ENCODE measurements at places on chromosomes 2 and 18. TPM values are rescaled to one million over a fixed set of nuclear protein-coding genes. Genes with fewer than 3 reads are reported as not detected.

The STAT4 gene
- polyA plus RNA-seq: 1.2 TPM

The DTNA gene
- polyA plus RNA-seq: 6.2 TPM

DNA sequence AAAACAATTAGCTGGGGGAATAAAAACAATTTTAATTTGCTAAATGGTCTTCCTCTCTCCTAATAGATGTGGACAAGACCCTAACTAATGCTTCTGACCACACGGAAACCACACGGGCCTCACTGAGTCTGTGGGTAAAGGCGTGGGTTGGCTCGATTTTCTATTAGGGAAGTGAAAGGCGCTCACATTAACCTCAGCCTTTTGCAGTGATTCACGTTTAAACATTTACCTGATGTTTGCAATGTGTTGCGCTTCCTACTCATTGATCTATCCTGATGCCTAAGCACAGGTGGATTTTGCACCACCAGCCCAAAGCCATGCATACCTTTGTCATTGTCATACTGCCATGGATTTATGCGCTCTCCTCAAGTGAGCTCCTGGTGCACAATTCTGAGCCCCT, 35.6 kb upstream of the NRP2 start:
- H3K4me1 ChIP-seq: no peaks in the 10 kb centered on the region
- no peaks in the 10 kb centered on the region for H3K36me3 ChIP-seq
- no peak overlapping the region for H3K27ac ChIP-seq
- no peak for DNase-seq

DNA sequence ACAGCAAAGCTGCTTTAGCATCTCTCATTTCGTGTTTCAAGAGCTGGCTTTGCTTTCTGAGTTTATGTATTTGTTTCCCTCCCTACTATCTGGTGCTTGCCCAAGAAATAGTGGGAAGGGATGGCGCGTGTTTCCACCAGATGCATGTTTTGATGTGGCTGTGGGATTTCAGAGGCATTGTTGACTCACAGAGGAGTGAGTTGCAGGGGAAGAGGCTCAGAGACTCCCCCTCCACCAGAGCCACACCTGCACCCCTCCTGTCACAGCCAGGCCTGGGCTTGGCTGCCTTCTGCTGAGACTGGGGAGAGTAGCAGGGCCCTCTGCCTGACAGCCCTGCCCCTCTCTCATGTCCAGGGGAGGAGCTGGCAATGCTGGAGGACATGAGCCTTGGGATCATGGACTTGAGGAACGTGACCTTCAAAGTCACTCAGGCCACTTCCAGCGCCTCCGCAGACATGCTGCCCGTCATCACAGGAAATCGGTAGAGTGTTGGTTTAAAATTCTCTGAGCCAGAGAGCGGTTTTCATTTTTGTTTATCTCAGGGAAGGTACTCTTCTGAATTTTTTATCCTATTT, 42.9 kb downstream of the COA5 start:
- no peak overlapping the region for H3K4me3 ChIP-seq
- no peak for DNase-seq
- no peaks in the 10 kb centered on the region for H3K36me3 ChIP-seq

DNA sequence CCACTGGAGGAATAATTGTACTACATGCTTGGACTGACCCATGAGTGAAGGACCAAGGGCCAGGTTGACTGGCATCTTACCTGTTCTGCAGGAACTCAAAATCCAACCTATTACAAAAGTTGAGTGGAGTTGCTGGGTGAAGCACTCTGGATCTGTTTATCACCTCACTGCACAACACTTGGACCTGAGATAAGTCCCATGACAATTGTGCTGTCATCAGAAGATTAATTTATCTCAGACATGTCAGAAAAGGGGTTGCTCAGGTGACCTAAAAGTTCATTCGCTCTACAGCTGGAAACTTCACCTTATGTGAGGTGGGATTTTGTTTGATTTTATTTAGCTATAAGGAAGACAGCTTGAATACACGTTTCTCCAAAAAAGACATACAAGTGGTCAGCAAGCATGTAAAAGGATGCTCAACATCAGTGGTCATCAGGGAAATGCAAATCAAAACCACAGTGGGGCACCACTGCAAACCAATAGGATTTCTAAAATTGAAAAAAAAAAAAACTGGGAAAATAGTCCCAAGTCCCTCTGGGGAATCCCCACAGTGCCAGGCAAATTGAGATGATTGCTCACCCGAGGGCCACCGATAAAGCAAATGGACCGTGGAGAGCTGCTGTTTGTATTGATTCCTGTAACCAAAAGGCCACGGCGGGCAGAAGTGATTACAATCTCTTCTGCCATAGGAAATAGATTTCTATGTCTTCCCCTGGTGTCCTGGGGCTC, 65.8 kb upstream of the SLC35F5 start:
- no peak for DNase-seq
- H3K27me3 ChIP-seq: no peaks in the 10 kb centered on the region
- no peak overlapping the region for H3K4me3 ChIP-seq
- H3K36me3 ChIP-seq: no peaks in the 10 kb centered on the region
- H3K4me1 ChIP-seq: no peaks in the 10 kb centered on the region

Data from kidney (tissue), 22 donors.